ENCODE measurements at places on chromosomes 16 and 17.
A peak's percentile ranks its signal among the peaks of the same experiment; 100 is the strongest.

DNA sequence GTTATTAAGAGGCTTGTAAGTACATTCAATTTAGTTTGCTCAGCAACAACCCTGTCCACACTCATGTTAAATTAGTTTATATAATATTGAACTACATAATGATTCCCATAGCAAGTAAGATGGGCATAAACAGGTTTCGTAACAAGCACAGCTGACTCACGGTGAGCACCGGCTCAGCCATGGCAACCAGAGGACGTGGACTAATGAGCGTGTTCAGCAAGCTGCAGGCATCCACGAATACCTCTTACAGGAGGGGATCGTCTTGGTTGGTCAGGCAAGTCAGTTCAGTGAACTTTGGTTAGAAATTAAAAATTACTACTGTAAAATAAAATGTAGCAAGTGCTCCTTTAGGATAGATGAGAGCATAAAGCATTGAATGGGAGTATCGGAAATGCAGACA lies 58.4 kb downstream of the ELAC2 start:
- no peak for DNase-seq

- DNase-seq = no peak
Observed at GRCh38 chr17:75981019-75981615, 2.1 kb downstream of the TEN1 start.

- no peak for DNase-seq
Observed at GRCh38 chr17:48818361-48818841, 1.4 kb upstream of the TTLL6 start.

DNA sequence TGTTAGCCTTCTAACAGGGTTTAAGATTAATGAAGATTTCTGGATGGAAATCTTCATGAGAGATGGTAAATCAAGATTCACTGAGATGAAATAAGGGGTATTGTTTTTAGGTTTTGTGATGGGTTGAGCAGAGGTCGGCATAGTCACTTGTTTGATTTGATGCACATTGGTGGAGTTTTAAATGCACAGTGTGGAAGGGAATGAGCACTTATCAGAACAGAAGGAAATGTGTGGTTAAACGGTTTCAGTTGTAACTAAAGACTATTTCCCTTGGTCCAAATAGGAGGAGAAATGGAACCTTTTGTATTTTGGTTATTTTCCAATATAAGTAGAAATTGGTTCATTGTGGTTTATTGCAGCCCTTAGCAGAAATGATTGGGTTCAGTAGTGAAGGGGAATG lies 34.1 kb downstream of the CBFB start:
- DNase-seq = no peak

GRCh38 chr17:16121915-16122314 lies 93.4 kb downstream of the NCOR1 start:
- peak; percentile 39 for DNase-seq

GRCh38 chr16:77690416-77690815 lies 31.9 kb upstream of the NUDT7 start:
- no peak for DNase-seq

- DNase-seq = no peak
Observed at GRCh38 chr16:20940871-20941635, 40.5 kb downstream of the LYRM1 start.

GRCh38 chr17:82424001-82424862 lies 5.8 kb upstream of the OGFOD3 start:
- no peak for DNase-seq

- no peak for DNase-seq
Observed at GRCh38 chr17:78117027-78117981, 11.3 kb downstream of the TMC6 start.

GRCh38 chr17:29155227-29155965 lies 24.8 kb downstream of the MYO18A start:
- peak; percentile 90 for DNase-seq

- no peak for DNase-seq
Observed at GRCh38 chr17:80846932-80847331, 144.7 kb upstream of the CHMP6 start.

All from RWPE1 (cell line).